Activated CD8-positive, alpha-beta memory T cell treated with anti-CD3 and anti-CD28 coated beads, Interleukin-2, amount 10 ng/mL, durations not matched to agents 7 days and 5 days (primary cell): ENCODE measurements at places on chromosomes 5 and 9. TPM values are rescaled to one million over a fixed set of nuclear protein-coding genes. Genes with fewer than 3 reads are reported as not detected.

- DNase-seq: peak; percentile 33
Measured at GRCh38 chr5:573976-574375, 38.2 kb upstream of the CEP72 start.

DNA sequence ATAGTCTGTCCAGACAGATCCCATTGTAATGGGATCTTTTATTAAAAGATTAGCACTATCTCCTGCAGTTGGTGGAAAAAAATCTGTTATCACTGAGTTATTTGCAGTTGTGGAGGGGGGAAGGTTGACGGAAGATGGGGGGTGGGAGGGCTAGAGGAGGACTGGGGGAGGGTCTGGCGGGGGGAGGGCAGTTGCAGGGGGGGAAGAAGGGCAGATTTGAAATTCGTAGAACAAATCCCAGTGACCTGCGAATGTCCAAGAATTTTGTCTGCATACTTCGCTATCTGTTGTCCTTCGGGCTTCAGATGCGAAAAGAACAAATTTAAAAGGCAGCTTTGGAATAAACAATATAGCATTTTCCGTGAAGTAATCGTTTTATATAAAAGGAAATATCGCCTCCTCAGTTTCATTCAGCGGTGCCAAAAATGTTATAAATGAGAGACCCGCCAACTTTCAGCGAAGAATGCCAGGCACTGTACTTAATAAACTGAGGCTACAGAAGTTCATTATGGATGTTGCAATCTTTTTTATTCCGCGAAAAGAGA is 1.3 kb upstream of the FST start:
- DNase-seq: no peak

The FAM151B gene
- 0.12 TPM for total RNA-seq

GRCh38 chr5:108700930-108701329 is 46.8 kb upstream of the FER start:
- no peak for DNase-seq

GRCh38 chr5:77641397-77641943 is 3.0 kb upstream of the OTP start:
- no peak for DNase-seq

The NUDT2 gene
- 29.7 TPM for total RNA-seq

The GTF2H2 gene
- 28.2 TPM for total RNA-seq

DNA sequence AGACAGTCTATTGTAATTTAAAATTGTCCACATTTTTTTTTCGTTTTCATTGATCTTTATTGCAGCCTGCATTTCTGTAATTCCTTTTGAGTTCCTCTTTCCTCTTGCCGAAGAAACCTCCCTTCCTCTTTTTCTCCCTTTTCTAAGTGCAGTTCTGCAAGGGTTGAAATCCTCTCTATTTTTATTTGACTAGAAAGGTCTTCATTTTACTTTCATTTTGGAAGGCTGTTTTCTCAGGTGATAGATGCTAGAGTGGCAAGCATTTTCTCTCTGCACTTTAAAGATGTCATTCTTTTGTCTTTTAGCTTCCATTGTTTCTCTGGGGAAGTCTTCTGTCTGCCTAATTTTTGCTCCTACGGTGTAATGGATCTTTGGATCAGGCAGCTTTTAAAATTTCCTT is 248.5 kb downstream of the SMARCA2 start:
- DNase-seq: no peak

The ROR2 gene
- 3.2 TPM for total RNA-seq
